Endothelial cell of umbilical vein (primary cell): ENCODE measurements at places on chromosomes 2 and 18. TPM values are rescaled to one million over a fixed set of nuclear protein-coding genes. Genes with fewer than 3 reads are reported as not detected.

Gene KIF3C
- polyA plus RNA-seq: 9.9 and 11.4 TPM in 2 replicates

DNA sequence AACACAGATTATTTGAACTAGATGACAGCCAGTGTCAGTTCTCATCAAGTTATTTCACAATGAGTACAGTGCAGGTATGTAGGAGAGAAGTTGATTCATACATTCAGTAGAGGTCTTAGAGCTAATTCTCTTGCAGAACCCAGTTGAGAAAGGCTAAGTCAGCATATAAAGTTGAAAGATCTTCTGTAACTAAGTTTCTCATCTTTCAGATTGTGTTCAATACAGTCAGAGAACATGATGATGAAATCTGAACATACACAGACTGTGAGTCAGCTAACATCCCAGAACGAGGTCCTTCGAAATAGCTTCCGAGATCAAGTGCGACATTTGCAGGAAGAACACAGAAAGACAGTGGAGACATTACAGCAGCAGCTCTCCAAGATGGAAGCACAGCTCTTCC lies 41.9 kb upstream of the LIMS1 start:
- H3K4me3 ChIP-seq: no peak overlapping the region
- no peaks in the 10 kb centered on the region for H3K4me1 ChIP-seq
- no peak overlapping the region for H3K27ac ChIP-seq
- H3K36me3 ChIP-seq: peaks cover 3% of the 10 kb centered on the region

Gene SKA1
- 6.9 and 8.7 TPM in 2 replicates for polyA plus RNA-seq

DNA sequence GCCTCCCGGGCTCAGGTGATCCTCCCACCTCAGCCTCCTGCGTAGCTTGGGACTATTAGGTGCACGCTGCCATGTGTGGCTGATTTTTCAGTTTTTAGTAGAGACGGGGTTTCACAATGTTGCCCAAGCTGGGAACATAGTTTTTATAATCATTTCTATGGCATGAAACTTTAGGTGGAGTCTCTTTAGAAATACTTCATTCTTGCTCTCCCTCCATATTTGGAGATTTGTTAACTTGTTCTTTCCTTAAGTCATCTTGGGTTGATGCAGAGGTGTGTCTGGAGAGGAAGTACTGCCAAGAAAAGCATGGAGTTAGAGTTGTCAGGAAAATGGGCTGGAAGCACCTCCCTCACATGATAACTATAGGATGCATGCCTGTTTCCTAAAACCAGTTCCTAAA lies 17.4 kb downstream of the ZNF532 start:
- H3K27me3 ChIP-seq: no peaks in the 10 kb centered on the region
- H3K4me1 ChIP-seq: peaks cover 5% of the 10 kb centered on the region
- DNase-seq: no peak
- no peak overlapping the region for H3K27ac ChIP-seq

GRCh38 chr2:172811027-172811426 lies 75.4 kb downstream of the RAPGEF4 start:
- H3K27me3 ChIP-seq: peaks cover 2% of the 10 kb centered on the region
- H3K4me1 ChIP-seq: no peaks in the 10 kb centered on the region

Gene PAX3
- polyA plus RNA-seq: not detected in 2 replicates

Gene TBR1
- 0.05 and 0.14 TPM in 2 replicates for polyA plus RNA-seq

DNA sequence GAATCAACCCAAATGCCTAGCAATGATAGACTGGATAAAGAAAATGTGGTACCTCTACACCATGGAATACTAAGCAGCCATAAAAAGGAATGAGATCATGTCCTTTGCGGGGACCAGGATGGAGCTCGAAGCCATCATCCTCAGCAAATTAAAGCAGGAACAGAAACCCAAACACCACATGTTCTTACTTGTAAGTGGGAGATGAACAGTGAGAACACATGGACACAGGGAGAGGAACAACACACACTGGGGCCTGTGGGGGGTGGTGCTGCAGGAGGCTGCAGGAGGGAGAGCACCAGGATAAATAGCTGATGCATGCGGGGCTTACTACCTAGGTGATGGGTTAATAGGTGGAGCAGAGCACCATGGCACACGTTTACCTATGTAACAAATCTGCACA lies 8.4 kb upstream of the PID1 start:
- H3K4me3 ChIP-seq: no peak overlapping the region
- no peaks in the 10 kb centered on the region for H3K27me3 ChIP-seq
- H3K4me1 ChIP-seq: no peaks in the 10 kb centered on the region
- no peak for DNase-seq
- no peak overlapping the region for H3K27ac ChIP-seq

DNA sequence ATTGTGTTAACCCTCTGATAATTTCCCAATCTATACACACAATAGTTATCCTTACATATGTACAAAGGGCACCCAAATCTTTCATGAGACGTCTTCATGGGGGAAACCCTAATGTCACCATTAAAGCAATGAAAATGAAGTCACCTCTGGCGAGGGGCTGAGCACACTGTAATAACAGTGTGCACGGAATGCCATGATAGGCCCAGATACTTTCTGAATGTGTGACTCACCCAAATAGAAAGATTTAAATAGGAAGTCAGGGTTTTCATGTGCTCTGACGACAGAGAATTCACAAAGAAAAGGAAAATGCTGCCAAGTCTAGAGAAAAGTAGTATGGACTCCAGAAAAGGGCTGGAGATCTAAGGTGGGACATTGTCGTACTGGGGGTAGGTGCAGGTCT lies 128.3 kb downstream of the SATB2 start:
- H3K27ac ChIP-seq: no peak overlapping the region
- H3K4me3 ChIP-seq: no peak overlapping the region
- no peak for DNase-seq
- no peaks in the 10 kb centered on the region for H3K36me3 ChIP-seq
- H3K4me1 ChIP-seq: no peaks in the 10 kb centered on the region
- H3K27me3 ChIP-seq: no peaks in the 10 kb centered on the region

DNA sequence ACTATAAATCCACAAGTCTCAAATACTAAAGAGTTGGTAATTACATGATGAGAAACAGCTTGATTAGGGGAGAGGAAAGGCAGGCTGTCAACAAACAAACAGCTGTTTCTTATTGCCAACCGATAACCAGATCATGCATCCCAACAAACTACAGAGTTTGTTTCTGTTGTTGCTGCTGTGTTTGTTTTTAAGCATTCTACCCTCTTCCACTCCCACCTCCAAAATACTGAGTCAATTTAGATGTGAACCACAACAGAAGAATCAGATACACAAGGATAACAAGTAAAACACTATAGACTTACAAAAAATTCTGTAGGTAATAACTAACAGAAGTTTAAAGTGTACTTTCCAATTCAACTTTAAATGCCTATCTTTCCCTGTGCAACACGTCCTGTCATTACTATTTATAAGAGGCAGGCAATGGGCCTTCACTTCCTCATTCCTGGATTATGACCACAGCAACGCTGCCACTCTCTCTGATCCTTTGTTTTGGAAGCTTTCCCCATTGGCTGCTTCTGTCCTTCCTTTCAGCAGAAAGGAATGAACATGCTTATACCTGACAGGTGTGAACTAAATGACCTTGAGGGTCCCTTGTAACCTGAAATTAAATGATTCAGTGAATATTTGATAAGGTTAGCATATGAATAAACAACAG lies 152.0 kb downstream of the SRBD1 start:
- H3K4me1 ChIP-seq: peaks cover 6% of the 10 kb centered on the region
- peak overlapping the region; percentile 16 for H3K27ac ChIP-seq

Gene KIAA2012
- polyA plus RNA-seq: not detected in 2 replicates

DNA sequence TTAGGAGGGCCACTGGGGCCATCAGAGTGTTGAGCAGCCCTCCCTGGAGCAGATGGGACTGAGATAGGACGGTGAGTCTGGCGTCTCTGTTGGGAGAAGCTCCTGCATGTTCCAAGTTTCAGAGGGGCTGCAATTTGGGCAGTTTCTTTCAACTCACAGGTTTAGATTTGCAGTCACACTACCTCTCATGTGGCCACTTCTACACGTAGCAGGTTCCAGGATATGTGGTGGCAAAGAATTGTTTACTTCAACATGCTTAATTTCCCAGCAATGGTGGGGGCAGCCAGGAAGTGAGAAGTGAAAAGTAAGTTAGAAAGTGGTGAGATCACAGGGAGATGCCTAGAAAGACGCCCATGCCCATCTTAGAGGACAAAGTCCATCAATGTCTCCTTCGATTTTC lies 9.3 kb downstream of the NCK2 start:
- H3K27ac ChIP-seq: no peak overlapping the region
- no peak overlapping the region for H3K4me3 ChIP-seq
- H3K27me3 ChIP-seq: no peaks in the 10 kb centered on the region
- no peak for DNase-seq

- no peaks in the 10 kb centered on the region for H3K27me3 ChIP-seq
- H3K4me3 ChIP-seq: no peak overlapping the region
- no peaks in the 10 kb centered on the region for H3K4me1 ChIP-seq
- H3K36me3 ChIP-seq: no peaks in the 10 kb centered on the region
- no peak overlapping the region for H3K27ac ChIP-seq
- no peak for DNase-seq
Measured at GRCh38 chr2:43737097-43737854, 36.6 kb upstream of the DYNC2LI1 start.

GRCh38 chr2:241354668-241355658 lies 1.1 kb upstream of the FARP2 start:
- no peak overlapping the region for H3K27ac ChIP-seq
- H3K36me3 ChIP-seq: peaks cover 29% of the 10 kb centered on the region

Gene CYRIA
- 7.4 and 9.3 TPM in 2 replicates for polyA plus RNA-seq

Gene ZNF638
- polyA plus RNA-seq: 27.6 and 36.4 TPM in 2 replicates

GRCh38 chr2:197261808-197262226 lies 48.8 kb downstream of the ANKRD44 start:
- peak; percentile 32 for DNase-seq
- no peak overlapping the region for H3K27ac ChIP-seq
- peaks cover 5% of the 10 kb centered on the region for H3K4me1 ChIP-seq
- no peaks in the 10 kb centered on the region for H3K36me3 ChIP-seq
- H3K4me3 ChIP-seq: no peak overlapping the region

GRCh38 chr2:152222975-152223637 lies 47.5 kb upstream of the STAM2 start:
- H3K36me3 ChIP-seq: no peaks in the 10 kb centered on the region
- peak; percentile 81 for DNase-seq
- no peak overlapping the region for H3K27ac ChIP-seq
- H3K27me3 ChIP-seq: no peaks in the 10 kb centered on the region

Gene ADRA2B
- polyA plus RNA-seq: 0.03 TPM in 1 of 2 replicates, not detected in the other

GRCh38 chr2:43518181-43518580 lies 77.7 kb downstream of the THADA start:
- no peak overlapping the region for H3K27ac ChIP-seq
- no peaks in the 10 kb centered on the region for H3K27me3 ChIP-seq
- peaks cover 2% of the 10 kb centered on the region for H3K4me1 ChIP-seq
- peak; percentile 43 for DNase-seq
- H3K4me3 ChIP-seq: no peak overlapping the region

GRCh38 chr2:110103061-110103961 lies 12.3 kb downstream of the MALL start:
- peaks cover 86% of the 10 kb centered on the region for H3K4me1 ChIP-seq
- H3K27ac ChIP-seq: peak overlapping the region; percentile 98
- H3K4me3 ChIP-seq: no peak overlapping the region
- no peak for DNase-seq
- H3K27me3 ChIP-seq: no peaks in the 10 kb centered on the region

DNA sequence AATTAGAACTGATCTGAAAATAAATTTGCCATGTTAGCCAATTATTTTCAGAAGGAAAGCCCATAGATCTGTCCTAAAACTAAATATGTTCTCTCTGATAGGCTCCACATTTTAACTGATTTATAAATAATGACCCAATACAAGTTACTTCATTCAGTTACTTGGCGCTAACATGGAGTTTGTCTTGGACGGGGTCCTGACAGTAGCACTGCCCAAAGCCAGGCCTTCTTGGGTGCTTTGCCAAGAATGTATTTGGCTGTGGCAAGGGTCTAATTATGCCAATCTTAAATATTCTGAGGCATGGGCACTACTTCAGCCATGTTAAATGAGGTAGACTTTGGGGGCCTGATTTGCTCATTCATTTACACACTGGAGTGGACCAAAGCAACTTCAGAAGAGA lies 135.0 kb upstream of the PKDCC start:
- H3K27me3 ChIP-seq: peaks cover 3% of the 10 kb centered on the region
- H3K4me1 ChIP-seq: no peaks in the 10 kb centered on the region
- no peak overlapping the region for H3K27ac ChIP-seq
- H3K4me3 ChIP-seq: no peak overlapping the region

Gene ALK
- not detected in 2 replicates for polyA plus RNA-seq

DNA sequence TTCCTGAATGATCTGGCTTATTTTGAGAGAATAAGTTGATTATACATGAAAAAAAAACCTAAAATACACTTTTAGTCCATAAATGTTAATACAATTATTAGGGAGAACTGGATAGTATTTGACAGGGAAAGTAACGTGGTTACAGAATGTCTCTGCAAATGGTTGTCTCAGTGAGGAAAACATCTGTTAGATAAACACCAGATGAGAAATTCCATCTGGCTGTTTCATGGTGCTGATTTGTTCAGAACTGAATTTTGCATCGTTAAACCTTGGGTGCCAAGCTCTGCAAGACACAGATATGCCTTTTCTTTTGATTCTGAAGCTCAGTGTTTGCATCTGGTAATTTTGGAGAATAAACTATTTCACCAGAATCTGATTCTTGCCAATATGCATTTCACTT lies 90.4 kb downstream of the SCN3A start:
- no peaks in the 10 kb centered on the region for H3K4me1 ChIP-seq
- no peak overlapping the region for H3K4me3 ChIP-seq
- H3K27me3 ChIP-seq: no peaks in the 10 kb centered on the region

Gene LRP2
- not detected in 2 replicates for polyA plus RNA-seq

Gene FAM124B
- 91.7 and 119 TPM in 2 replicates for polyA plus RNA-seq
